DMS153 (cell line): ENCODE measurements at places on chromosomes 16 and 17.

GRCh38 chr17:77125432-77125901 lies 15.3 kb upstream of the SEC14L1 start:
- peak; percentile 22 for DNase-seq

- DNase-seq = no peak
These were observed 297.7 kb downstream of the SEC14L1 start for GRCh38 chr17:77438241-77439188.

- DNase-seq = no peak
These were observed 13.5 kb upstream of the CALB2 start for GRCh38 chr16:71345031-71345430.

GRCh38 chr16:3774156-3774767 lies 56.9 kb upstream of the TRAP1 start:
- DNase-seq = no peak

GRCh38 chr16:28188085-28188916 lies 23.5 kb downstream of the XPO6 start:
- DNase-seq = no peak

DNA sequence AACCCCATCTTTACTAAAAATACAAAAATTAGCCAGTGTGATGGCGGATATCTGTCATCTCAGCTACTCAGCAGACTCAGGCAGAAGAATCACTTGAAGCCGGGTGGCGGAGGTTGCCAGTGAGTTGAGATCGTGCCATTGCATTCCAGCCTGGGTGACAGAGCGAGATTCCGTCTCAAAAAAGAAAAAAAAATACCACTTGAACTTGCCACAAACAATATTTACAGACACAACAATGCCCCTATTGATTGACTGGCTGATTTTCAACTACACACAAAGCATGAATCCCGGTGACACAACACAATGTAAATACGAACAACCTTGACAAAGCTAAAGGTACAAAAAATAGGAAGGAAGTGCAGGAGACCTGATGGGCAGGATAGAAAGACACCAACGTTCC lies 49.3 kb downstream of the NXN start:
- DNase-seq = no peak

DNA sequence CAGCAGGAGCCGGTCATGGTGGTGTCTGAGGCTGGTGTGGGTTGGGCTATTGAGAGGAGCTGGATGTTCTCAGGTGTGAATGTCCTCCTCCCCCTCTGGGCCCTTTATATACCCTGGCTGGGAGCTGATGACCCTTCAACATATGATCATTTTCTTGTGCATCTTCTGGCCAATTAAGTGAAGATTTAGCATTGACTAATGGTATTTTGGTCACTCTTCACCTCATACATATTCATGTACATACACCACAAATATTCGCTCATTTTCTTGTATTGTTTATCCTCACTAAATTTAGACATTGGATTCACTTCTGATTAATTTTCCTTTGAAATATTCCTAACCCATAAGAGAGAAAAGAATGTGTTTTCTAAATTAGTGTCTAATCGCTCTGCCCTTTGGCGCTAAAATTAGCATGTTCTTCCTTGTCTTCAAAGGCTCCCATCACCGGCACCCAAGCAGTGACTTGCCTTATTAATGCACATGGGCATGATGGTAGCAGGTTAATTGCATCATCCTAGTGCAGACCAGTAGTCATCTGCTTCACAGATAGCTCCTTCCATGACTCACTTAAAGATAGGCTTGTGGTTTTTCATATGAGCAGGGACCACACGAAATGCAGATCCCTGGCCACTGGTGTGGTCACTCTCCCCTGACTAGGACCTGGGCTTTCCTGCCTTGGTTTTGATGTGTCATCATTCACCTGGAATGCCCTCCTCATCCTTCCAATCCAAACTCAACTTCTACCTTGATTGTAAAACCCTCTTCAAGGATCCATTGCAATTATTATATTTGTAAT lies at the start of gene KRTAP2-4:
KRTAP2-4 (minus strand) TSS at position 51 of the 796 bp plus-strand sequence; CDS start at position 17, 34 bp downstream.
- DNase-seq = no peak

GRCh38 chr16:79839466-79840341 lies 239.2 kb upstream of the MAF start:
- no peak for DNase-seq

DNA sequence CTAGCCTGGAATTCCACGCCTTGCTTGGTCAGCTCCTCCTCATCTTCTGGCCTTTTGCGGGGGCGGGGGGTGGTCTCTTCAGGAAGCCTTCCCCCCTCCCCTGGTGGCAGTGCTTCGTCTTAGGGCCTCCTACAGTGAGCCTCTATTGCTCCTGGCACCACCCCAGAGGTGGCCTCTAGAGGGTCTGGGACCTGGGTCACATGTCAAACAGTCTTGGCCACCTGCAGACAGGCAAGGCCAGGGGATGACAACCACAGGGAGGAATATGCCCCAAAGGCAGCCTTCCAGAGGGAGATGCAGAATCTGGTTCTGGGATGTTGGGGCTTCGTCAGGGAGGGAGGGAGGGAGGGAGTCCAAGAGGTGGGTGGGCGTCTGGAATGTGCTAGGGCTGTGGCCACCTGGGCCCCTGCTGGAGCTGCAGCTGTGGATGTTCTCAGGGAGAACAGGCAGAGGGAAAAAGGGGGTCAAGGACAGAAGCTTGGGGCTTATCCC lies 50.6 kb downstream of the SMPD3 start:
- no peak for DNase-seq

GRCh38 chr17:1577583-1578013 lies 15.0 kb upstream of the PITPNA start:
- DNase-seq = no peak

DNA sequence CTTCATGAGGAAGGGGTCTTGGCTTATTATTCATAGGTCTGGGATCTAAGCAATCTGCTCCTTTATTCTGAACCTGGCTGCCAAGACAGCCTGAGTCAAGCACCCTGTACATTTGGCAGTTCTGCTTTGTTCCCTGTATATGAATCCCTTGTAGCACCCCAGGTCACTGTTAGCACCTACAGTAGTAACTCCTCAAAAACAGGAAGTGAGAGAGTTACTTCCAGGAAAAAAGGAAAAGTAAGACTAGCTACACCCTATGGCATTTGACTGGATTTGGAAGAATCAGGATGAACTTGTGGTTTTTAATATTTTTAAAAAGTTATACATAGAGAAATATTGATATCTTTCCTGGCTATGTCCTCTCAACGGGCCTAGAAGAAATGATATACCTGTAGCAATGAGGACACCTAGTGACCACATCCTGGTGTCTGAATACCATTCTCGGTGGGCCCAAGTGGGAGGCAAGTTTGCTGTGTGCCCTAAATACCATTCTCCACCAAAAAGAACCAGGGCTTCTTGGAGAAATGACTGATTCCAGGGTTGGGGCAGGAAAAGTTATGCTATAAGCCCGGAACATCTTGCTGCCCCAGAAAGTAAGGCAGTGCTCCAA lies 9.9 kb downstream of the ANKRD40 start:
- no peak for DNase-seq

DNA sequence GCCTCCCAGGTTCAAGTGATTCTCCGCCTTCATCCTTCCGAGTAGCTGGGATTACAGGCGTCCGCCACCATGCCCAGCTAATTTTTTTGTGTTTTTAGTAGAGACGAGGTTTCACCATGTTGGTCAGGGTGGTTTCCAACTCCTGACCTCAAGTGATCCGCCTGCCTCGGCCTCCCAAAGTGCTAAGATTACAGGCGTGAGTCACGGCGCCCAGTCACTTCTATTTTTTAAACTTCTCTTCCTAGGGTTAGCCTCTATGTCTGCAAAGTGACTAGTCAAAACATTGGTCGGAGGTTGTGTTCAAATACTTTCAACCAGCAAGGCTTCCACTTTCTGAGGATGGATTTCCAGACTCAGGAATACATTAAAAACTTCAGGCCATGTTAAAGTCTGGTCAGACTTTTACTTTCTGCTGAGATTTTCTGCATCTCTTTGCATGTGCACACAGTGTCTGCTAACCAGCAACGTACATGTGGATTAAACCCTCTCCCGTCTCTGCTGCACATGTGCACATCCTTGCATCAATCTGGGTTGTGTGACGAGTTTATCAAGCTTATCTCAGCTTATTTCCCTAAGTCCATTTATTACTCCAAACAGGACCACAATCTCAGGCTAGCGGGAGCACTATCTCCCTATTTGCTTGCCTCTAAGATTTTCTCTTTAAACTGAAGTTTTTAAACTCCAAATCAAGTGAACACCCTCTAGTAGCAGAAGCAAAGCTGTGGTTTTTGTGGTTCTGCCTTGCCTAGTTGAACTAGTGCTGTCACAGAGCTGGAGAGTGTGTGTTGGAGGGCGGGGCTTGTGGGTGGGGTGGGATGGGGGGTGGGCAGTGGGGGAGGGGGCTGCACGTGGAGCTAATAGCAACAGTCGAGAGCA lies 525.2 kb upstream of the GOT2 start:
- DNase-seq = no peak

- peak; percentile 65 for DNase-seq
These were observed 1.7 kb upstream of the LASP1 start for GRCh38 chr17:38867968-38868816.

DNA sequence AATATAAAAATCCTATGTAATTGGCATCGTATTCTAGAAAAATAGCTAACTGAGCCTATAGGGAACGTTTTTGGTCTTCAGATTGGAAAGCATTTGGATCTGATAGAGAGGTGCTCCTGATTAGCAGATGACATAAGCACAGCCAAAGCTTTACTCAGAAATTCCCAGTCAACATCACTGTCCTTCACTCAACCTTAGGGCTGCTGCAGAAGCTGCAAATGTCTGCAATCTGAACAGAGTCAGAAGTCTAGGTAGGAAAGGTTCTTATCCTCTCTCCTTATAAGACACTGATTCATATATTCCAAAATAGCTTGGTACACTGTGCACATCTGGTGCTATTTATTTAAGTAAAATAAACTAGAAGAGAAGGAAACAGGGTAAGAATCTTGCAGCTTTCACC lies 19.2 kb downstream of the STRADA start:
- DNase-seq = no peak

- DNase-seq = no peak
These were observed 14.5 kb downstream of the RPRML start for GRCh38 chr17:46964315-46965265.

DNA sequence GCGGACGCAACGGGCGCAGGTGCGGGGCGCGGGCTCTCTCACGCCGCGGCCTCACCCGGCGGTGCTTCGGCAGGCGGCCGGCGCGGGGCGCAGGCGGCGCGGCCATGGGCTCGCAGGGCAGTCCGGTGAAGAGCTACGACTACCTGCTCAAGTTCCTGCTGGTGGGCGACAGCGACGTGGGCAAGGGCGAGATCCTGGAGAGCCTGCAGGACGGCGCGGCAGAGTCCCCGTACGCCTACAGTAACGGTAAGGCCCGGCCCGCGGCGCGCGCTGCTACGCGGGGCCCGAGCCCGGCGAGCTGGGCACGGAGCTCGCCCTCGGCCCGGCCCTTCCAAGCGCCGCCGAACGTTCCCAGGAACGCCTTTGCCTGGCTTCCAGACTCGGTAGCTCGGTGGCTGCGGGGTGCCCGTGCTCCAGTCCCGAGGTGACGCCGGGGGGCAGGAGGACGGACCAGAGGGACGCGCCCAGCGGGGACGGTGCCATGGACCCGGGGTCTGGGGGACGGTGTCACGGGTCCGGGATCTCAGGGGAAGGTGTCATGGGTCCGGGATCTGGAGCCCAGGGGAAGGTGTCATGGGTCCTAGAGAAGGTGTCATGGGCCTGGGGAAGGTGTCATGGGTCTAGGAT lies 435 bp downstream of the RAB40C start:
- no peak for DNase-seq

- no peak for DNase-seq
These were observed 12.2 kb upstream of the BEAN1 start for GRCh38 chr16:66414891-66415290.

- DNase-seq = no peak
These were observed 20.9 kb upstream of the CALB2 start for GRCh38 chr16:71337631-71338030.

- DNase-seq = no peak
These were observed 2.2 kb downstream of the ALDOC start for GRCh38 chr17:28574526-28574925.

GRCh38 chr16:66511602-66512271 lies 38.2 kb downstream of the TK2 start:
- no peak for DNase-seq

- DNase-seq = no peak
These were observed 16.9 kb downstream of the TMC5 start for GRCh38 chr16:19434584-19434983.

DNA sequence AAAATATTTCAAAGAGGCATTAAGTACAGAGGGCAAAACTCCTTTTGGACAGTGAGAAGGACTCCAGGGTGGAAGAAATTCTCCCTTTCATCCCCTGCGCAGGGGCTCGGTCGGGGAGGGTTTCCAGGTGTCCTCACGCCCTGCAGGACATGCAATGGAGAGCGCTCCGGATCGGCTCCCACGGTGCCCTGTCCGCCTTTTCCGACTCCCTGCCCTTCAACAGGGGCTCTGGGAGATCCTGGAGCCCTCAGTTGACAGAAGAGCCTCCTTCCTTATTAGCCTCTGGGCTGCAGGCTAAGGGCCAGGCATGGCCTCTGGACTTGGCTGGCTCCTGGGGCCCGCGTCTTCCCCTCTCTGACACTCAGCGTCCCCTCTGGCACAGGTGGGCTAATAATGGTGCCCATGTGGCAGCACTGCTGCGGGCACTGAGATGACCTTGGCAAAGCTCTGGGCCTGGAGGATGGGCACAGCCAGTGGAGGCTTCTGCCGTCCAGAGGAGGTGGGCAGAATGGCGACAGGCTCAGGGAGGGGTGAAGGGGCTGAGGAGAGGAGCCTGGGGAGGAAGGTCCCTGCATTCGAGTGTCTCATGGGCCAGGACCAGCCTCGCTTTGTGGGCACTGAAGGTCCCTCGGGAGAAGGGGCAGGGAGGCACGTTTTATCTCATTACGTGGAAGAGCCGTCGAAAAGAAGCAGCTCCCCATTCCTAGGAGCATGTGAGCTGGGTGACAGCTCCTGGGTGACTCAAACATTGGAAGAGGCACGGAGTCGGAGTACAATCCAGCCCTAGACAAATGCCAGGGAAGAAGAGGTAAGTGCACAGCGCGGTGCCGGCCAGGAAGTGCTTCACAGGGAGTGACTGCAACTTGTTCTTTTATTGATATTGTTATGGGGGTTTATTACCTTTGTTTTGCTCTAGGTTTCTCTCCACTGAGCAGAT lies 161.7 kb downstream of the IRF8 start:
- no peak for DNase-seq

- no peak for DNase-seq
These were observed 679.7 kb upstream of the SOX9 start for GRCh38 chr17:71441098-71441497.

DNA sequence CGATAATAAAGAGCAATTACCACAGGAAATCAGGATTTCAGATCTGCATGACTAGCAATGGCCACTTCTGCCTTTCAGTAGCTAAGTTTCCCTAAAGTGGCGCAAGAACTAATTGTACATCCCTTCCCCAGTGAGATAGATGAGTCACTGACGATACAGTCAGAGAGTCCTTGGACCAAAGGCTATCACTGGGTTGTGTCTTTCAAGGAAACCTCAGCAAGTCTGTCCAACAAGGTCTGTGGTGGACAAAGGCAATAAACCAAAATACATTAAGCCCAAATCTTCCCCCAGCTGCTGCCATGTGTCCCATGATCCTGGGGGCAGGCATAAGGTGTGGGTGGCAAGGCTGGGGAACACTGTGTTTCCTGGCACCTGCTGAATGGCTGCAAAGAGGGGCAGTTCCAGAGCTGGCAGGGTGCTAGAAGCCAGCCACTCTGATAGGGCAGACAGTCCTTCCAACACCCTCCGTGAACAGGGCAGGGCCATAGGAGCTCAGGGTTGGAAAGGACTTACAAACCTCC lies 20.5 kb upstream of the MTMR4 start:
- no peak for DNase-seq

- DNase-seq = no peak
These were observed at the start of gene ALDH3A1 for GRCh38 chr17:19747829-19748806. Gene ALDH3A1 (minus strand): TSS chr17:19748298. CDS start chr17:19745129, 3,169 bp downstream.

- DNase-seq = no peak
These were observed 4.2 kb downstream of the HID1 start for GRCh38 chr17:74968361-74968780.

GRCh38 chr17:64599187-64599676 lies 62.9 kb downstream of the SMURF2 start:
- no peak for DNase-seq
